ENCODE measurements at places on chromosomes 5 and 9.

DNA sequence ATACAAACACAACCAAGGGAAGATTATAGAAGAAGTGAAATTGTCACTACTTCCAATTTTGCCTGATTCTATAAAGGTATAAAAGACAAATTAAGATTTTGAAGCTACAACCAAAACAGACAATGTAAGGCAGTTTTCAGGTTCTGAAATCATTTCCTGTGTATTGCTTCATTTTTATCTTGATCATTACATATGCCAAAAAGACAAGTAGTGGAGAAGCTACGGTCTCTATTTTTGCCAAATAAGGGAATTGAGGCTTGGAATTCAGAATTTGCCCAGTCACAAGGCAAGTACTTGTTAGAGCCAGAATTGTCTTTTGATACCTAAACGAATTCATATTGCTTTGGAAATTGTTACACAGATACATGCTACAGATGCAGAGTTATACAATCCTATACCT is 20.6 kb downstream of the EDIL3 start:
- no peak for DNase-seq

DNA sequence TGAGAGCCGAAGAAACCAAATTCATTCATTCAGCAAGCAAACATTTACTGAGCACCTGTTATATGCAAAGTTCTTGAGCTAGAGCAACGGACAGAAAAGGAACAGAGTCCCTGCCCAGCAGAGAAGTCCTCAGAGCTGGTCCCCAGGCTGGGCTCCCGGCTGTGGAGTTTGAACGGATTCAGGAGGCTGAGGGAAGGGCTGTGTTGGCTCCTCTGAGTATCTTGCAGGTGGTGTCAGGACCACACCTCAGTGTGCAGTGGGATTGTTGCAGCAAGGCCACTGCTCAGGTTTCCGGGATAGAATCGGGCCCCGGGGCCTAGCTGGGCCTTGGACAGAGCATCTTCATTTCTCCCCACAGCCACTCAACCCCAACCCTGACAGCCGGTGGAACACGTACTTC is 5.1 kb downstream of the TBC1D13 start:
- no peak for DNase-seq

GRCh38 chr9:13718539-13718938 is 439.0 kb upstream of the MPDZ start:
- DNase-seq, result no peak

- no peak for DNase-seq
Observed at GRCh38 chr5:122997294-122997693, 39.2 kb downstream of the PPIC start.

GRCh38 chr5:18749763-18750162 is 1115.5 kb downstream of the TAF11L14 start:
- peak; percentile 61 for DNase-seq

DNA sequence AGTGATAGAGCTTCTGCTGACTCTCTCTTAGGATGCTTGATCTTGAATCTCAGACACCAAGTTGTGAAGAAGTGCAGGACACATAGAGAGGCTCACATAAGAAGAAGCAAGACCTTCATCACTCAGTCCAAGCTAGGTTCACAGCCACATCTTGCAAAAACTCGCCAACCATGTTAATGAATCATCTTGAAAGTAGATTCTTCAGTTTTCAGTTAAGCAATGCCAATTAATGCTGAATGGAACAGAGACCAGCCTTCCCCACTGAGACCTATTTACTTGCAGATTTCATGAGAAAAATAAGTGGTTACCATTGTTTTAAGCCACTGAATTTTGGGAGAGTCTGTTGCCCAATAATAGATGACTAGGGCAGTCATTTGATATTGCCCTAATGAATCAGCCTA is 217.7 kb upstream of the EDIL3 start:
- DNase-seq, result no peak

GRCh38 chr9:99787556-99787955 is 34.1 kb upstream of the NR4A3 start:
- no peak for DNase-seq

GRCh38 chr9:70398145-70398556 is 16.3 kb downstream of the KLF9 start:
- DNase-seq, result no peak

- no peak for DNase-seq
Observed at GRCh38 chr5:79791843-79792242, 102.2 kb downstream of the CMYA5 start.

DNA sequence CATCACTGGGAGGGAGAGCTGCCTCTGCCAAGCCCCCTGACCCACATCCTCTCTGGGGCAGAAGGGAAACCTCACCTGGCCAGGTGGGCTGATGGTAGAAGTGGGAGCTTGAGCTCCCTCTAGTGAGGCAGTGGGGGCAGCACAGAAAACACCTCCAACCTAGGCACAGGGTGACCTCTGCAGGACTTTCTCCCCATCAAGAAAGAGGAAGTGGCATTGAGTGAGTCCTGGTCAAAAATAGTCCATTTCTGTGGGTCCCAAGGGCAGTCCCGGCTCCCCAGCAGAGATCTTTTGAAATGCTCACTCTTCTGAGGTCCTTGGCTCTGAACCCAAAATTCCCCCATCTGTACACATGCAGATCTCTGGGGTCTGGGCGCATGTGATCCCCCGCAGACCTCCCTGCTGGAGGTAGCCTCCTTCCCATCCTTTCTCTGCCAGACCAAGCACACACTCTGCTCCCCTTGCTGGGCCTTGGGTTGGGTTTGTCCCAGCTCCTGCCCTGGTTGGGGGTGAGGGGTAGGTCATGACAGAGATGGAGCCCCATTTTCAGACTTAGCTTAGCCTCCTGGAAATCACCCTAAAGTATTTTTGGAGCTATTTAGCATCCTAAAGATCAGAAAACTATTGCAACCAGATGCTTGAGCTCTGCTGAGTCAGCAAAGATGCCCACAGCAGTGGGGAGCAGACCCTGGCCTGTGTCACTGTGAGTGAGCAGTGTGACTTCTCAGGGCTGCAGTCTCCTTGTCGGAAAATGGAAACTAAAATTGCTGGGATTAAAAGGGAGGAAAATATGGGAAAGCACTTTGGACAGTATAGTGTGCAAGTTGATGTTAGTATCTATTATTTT is 41.6 kb upstream of the LCP2 start:
- peak; percentile 52 for DNase-seq

DNA sequence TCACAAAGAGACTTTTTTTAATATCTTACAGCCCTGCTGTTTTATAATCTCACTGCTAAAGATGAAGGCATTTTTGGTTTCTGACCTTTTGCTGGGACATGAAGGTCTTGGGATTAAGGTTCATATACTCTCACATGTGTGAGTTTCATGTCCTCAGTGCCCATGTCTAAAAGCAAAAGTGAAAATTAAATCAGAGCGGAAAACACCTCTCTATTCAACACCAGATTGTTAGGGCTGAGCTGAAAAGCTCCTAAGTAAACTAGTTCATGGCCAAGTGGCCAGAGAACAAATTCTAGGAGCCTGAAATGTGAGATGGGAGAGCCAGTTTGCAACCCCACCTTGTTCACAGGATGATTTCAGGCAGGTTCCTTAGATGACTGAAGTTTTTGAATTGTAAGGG is 110.9 kb downstream of the GRIA1 start:
- DNase-seq, result no peak

GRCh38 chr9:272251-273213 is 57.9 kb downstream of the DOCK8 start:
- DNase-seq, result peak; percentile 74

DNA sequence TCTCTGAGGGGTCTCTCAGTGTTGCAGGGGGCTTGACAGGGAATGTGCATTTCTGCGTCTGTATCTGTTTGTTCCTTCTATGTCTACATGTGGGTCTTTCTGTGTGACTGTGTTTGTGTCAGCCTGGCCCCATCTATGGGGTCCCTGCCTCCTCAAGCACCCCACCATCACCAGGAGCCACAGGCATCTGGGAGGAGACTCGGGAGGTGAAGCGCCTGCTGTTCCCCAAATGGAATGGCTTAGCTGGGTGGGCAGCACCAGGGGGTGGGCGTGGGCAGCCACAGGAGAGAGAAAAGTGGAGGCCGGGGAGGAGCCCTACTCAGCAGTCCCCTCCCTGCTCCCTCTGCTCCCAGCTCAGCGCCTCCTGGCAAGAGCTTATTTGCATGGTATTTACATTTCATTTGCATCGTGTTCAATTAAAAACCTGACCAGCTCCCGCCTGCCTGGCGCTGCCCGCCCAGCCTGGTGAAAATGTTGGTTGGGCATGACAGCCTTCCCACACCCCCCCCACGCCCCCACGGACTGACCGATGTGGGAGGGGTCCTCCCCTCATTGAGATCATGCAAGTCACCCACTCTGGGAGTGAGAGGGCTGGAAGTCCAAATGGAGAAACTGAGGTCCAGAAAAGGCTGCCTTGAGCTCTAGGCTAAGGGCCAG is 50.5 kb downstream of the CXXC5 start:
- no peak for DNase-seq

GRCh38 chr9:78695519-78695918 is 398.6 kb downstream of the PSAT1 start:
- no peak for DNase-seq

DNA sequence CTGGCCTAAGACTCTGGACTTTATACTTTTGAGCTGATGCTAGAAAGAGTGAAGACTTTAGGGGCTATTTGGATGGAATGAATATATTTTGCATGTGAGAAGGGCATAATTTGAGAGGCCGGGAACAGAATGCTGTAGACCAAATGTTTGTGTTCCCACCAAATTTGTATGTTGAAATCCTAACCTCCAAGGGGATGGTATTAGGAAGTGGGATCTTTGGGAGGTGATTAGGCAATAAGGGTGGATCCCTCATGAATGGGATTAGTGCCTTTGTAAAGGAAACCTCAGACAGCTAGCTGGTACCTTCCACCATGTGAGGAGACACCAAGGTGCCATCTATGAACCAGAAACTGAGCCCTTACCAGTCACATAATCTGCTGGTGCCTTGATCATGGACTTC is 165.1 kb upstream of the S1PR3 start:
- DNase-seq, result no peak

GRCh38 chr9:116163293-116164055 is 9.9 kb downstream of the PAPPA start:
- DNase-seq, result no peak

Measured in T-helper 2 cell treated with Interferon-gamma antibody and Interleukin-4, amounts not matched to agents 5 μg/mL and 100 μg/mL, for 36 hours (primary cell).